ENCODE measurements at places on chromosomes 1 and 21.

DNA sequence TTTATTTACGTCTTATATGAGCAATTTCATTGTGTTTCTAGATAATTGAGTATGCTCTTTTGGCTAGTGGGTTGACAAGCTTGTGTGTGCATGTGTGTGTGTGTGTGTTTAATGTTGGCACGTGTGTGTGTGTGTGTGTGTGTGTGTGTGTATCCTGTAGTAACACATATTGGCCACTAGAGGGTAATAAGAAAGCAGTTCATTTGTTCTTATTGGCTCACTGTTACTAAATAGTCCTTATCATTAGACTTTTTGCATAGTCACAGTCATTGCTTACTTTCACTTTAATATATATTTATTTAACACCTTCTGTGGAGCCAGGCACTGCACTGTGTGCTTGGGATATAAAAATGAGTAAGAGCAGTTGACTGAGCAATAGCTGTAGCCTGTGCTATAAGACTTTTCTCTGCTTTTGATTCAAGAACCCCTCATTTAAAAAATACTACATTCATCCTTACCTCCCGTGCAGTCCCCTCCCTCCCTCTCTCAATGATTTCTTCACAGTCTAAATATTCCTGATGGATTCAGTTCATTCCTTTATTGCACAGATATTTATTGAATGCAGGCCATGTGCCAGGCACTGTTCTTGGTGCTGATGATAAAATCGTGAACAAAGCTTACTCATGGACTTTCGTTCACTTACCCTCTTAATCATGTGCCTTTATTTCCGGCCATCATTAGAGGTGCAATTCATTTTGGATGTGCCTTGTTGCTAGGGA, 96.7 kb downstream of the DYRK1A start:
- no peak for DNase-seq

GRCh38 chr1:3074297-3074741, 5.3 kb downstream of the PRDM16 start:
- DNase-seq = no peak

DNA sequence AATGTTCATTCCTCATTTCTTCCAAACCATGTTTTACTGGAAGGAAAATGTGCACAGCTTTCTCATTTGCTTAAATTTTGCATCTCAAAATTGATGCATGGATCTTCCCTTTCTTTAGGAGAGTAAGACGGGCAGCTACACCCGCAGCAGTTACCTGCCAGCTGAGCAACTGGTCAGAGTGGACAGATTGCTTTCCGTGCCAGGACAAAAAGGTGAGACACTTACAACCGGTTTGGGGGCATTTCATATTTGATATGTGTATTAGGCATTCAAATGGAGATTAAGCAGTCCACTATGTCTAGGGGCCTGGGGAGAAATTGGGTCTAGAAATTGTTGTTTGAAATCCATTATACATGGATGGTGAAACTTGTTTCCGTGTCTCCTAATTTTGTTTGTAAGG, 12.9 kb downstream of the C8A start:
- no peak for DNase-seq

- no peak for DNase-seq
These were observed 6.1 kb downstream of the ZNF692 start for GRCh38 chr1:248852481-248853405.

- no peak for DNase-seq
These were observed 67.6 kb upstream of the GUCA2B start for GRCh38 chr1:42085596-42085995.

All from endothelial cell (in vitro differentiated cells).